Anterior cingulate cortex (tissue), 58 donors: ENCODE measurements at places on chromosomes 6 and 20.

DNA sequence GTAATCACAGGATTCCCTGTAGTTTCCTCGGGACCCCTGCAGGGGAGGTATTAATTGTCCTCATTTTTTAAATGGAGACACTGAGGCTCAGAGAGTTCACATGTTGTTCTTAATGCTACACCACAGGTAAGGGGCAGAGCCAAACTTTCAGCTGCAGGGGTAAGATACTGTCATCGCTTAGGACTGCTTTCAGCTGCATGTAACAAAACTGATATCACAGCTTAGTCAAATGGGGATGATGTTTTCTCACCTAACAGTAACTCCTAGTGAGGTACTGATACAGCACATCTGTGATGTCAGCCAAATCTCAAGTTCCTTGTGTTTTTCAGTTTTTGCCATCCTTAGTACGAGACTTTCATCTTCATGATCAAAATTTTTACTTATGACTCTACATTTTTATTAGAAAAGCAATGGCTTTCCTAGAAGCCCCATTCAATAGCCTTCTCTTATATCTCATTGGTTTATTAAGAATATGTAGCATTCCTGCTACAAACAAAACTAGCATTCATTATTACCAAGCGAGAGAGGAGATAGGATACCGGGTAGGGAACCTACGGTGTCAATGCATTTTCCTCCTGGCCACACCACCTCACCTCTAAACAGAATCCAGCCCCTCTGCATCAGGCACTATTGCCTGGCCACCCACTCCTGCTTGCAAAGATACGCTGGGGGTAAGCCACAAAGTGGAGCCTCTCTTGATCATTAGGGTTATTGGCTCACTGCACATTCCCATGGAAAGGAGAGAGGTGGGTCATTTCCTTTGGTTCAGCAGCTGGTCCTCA lies 557.5 kb downstream of the CD83 start:
- DNase-seq: no peak

GRCh38 chr6:105900125-105900937 lies 185.8 kb upstream of the PRDM1 start:
- DNase-seq: no peak

GRCh38 chr6:84872996-84873723 lies 108.8 kb upstream of the TBX18 start:
- DNase-seq: no peak

DNA sequence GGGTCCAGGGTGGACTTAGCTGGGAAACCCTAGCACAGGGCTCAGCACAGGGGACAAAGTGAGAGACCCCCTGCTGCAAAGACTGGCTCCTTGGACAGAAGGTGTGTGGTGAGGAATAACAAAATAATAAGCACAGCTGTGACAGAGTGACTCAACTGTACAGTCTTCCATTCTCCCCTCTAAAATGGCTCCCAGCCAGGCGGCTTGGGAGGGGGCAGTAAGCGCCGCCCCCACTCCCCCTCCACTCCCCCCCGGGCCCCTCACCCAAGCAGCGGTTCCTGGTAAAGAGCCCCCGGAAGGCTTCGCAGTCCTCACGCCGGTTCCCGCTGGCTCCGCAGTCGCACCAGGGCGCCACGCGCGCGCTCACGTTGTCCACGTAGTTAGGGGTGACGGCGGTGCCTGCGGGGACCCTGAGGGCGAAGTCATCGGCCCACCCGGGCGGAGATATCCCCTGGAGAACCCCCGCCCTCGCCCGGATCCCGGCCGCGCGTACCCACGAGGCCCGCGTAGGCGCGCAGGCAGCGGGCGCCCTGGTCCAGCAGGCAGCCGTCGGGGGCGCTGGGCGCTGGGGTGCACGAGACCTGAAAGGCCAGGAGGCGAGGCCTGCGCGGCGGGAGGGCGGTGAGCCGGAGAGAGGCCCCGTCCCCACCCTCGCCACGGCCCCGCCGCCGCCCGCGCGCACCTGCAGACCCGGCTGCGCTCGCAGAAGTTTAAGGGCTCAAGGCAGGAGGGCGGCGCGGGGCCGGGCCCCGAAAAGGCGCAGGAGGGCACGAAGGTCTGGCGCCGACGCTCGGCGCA lies 2.7 kb downstream of the GFRA4 start:
- no peak for DNase-seq
